Cardiac muscle cell (in vitro differentiated cells and primary cell): ENCODE measurements at places on chromosomes 16 and 17.
A peak's percentile ranks its signal among the peaks of the same experiment; 100 is the strongest.

- no peak for DNase-seq
Observed at GRCh38 chr17:20159406-20160069, 150.4 kb downstream of the SPECC1 start.

- no peak for DNase-seq
Observed at GRCh38 chr17:77141846-77142449, 1.2 kb downstream of the SEC14L1 start.

DNA sequence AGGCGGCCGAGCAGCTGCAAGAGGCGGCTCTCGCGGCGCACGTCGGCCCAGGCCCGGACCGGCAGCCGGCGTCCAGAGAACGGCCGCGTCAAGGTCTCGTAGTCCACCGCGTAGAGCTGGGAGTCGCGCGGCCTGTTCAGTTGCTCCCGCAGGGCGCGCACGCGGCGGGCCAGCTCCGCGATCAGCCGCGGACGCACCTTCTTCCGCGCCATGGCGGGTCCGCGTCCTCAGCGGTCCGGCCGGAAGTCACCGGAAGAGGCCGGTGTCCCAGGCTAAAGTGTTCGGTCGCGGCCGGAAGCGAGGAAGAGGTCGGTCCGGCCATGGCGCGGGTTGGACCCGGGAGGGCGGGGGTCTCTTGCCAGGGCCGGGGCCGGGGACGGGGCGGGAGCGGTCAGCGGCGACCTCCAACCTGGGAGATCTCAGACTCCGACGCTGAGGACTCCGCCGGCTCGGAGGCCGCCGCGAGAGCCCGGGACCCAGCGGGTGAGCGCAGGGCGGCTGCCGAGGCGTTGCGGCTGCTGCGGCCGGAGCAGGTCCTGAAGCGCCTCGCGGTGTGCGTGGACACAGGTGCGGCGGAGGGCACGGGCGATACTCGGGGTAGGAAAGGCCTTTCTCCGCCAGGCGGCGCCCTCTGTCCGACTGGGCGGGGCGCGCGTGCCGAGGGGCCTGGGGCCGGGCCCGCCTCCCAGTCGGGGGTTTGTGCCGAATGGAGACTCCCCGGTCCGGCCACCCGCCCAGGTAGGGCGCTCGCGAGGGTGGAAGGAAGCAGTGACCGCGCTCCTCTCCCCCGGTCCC lies at the start of gene MRPS34:
TSS of gene MRPS34 (minus strand) at position 227 of the 795 bp plus-strand sequence. CDS start at position 212, 15 bp downstream.
- peak; percentile 86 for DNase-seq

- peak; percentile 92 for DNase-seq
Observed at GRCh38 chr17:37489197-37490001, at the start of gene DUSP14. Gene DUSP14 (plus strand): TSS chr17:37489891. CDS start chr17:37512273, 22,382 bp downstream.

DNA sequence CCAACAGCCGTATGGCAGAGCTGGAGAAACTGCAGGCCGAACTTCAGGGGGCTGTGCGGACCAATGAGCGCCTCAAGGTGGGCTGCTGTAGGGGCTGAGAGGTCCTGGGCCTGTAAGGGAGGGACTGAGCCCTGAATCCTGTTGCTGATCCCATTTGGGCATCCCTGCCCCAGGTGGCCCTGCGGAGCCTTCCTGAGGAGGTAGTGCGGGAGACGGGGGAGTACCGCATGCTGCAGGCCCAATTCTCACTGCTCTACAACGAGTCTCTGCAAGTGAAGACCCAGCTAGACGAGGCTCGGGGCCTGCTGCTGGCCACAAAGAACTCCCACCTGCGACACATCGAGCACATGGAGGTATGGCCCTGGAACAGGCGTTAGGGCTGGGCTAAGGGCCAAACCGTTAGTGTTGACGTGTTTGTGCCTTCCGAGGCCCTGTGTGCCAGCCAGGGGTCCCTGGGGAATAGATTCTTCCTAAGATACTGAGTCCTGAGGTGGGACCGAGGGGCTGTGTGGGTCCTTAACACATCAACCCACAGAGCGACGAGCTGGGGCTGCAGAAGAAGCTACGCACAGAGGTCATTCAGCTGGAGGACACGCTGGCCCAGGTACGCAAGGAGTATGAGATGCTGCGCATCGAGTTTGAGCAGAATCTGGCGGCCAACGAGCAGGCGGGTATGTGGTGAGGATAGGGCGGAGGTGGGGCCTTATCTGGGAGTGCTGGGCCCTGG lies 4.2 kb downstream of the RNF40 start:
- no peak for DNase-seq

- no peak for DNase-seq
Observed at GRCh38 chr17:4557626-4558346, 2.6 kb downstream of the GGT6 start.

- DNase-seq, result no peak
Observed at GRCh38 chr17:596763-597644, 117.6 kb downstream of the VPS53 start.

GRCh38 chr16:55144651-55145050 lies 179.4 kb upstream of the IRX6 start:
- DNase-seq, result no peak

GRCh38 chr17:78748730-78749317 lies 33.2 kb downstream of the CYTH1 start:
- no peak for DNase-seq

DNA sequence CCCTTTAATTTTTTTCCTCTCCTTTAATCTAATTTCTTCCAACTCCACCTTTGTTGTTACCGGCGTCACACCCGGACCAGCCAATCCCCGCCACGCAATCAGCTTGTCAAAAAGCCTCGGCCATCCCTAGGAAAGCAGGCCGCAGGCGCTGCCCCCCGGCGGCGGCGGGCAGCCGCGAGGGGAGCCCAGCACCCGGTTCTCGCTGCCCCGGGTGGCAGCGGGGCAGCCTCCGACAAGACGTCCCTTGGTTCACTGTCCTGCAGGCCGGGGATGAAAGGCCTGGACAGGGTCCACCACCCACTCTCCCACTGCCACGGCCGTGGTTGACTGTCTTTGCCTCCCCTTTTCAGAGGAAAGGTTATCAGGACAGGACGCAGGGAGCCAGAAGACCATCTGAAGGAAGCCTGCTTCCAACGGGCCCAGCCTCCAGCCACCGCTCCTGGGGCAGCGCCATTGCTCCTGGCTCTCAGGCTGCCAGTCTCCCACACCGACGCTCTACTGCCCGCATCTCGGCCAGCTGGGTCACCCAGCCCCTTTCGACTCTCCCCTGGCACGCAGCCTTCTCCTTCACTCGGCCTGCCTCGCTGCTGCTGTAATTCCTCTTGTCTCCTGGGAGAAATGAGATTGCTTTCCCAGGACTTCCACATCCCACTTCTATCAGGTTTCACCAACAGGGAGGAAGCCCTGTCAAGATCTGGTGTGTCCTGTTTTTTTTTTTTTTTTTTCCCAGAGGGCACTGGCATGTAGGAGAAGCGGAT lies 2.8 kb upstream of the UBTF start:
- peak; percentile 84 for DNase-seq

DNA sequence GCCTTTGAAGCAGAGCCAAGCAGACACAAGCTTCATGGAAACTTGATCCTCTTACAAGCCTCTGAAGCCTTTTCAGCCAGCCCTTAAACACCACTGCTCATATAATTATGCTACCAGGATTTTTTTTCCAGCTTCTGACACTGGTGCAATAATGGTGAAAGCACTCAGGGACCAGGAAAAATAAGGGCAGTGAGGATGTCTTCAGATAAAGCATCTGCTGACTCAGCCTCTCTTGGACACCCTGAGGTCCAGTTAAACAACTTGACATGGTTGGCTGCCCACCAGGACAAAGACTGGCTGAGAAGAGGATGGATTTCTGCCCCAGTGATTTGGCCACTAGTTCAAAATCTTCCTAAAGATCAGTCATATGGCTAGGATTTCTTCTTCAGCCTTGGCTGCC lies 124.2 kb upstream of the N4BP1 start:
- DNase-seq, result no peak

DNA sequence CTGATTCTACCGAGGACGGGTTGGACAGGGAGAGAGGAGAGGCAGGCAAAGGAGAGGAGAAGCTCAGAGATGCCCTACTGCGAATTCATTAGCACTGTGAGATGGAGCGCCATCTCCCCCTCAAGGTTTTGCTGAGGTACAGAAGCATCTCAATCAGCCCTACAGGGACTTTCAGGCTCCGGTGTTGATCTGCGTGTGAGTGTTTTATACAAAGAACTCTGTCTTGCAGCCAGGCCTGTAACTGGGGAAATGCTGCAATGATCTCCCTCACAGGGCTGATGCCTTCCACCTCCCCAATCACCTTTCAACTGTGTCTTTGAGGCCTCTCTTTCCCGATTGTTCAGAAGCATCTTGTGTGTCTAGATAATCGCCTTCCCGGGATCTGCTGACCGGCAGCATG lies 74.8 kb downstream of the IRX6 start:
- no peak for DNase-seq

DNA sequence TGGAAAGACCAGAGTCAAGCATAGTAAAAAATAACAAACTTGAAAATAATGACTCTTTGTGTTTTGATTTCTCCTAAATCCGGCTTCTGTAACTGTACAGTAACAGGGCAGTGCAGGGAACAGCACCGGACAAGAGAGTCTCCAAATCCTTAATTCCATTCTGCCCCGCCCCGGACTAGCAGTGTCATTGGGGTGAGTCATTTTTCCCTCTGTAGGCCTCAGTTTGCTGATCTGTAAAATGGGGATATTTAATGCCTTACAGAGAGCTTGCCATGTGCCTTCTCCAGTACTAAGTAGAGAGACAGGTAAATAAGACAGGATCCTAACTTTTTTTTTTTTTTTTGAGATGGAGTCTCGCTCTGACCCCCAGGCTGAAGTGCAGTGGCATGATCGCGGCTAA lies 83.6 kb upstream of the TBC1D3K start:
- no peak for DNase-seq

DNA sequence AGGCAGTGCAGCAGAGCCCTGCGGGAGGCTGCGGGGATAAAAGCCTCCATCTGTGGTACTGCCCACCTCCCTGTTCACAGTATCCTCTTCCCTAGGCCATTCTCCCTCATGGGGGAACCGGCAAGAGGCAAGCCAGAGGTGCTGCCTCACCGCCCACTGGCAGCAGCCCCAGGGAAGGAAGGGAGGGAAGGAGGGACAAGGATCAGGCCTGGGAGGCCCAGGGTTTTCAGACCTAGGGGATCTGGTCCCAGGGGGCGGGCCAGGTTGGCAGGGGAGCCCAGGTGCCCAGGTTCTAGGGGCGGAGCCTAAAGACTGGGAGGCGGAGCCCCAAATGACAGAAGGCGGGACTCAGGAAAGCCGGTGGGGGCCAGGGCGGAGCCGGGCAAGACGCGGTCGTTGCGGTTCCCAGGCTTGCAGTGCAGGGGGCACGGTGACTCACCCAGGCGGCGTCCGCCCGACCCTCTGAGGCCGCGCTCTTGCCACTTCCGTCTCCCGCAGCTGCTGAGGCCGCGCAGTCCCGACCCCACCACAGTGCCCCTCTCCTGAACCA lies 3.0 kb upstream of the MTMR4 start:
- no peak for DNase-seq

- peak; percentile 12 for DNase-seq
Observed at GRCh38 chr16:4580250-4580649, 24.1 kb downstream of the C16orf96 start.

GRCh38 chr17:17613708-17614114 lies 22.2 kb upstream of the PEMT start:
- peak; percentile 80 for DNase-seq

DNA sequence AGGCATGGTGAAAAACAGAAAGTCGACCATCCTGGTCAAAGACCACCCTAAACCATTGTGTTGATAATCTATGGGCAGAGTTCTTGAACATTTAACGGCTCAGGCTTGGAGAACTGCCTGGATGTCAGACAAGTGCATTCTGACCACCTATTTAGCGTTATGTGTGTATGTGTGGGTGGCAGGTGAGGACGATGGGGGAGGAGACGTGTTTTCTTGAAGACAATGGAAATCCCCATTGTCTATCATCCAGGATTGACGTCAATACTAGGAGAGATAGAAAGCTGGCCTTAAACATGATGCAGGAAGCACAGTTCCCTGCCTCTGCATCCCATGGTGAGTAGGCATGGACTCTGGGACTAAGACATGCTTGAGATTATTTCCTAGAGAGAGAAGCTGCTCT lies 157.4 kb upstream of the MAF start:
- DNase-seq, result no peak

GRCh38 chr17:78995022-78995760 lies 14.4 kb downstream of the CANT1 start:
- no peak for DNase-seq

DNA sequence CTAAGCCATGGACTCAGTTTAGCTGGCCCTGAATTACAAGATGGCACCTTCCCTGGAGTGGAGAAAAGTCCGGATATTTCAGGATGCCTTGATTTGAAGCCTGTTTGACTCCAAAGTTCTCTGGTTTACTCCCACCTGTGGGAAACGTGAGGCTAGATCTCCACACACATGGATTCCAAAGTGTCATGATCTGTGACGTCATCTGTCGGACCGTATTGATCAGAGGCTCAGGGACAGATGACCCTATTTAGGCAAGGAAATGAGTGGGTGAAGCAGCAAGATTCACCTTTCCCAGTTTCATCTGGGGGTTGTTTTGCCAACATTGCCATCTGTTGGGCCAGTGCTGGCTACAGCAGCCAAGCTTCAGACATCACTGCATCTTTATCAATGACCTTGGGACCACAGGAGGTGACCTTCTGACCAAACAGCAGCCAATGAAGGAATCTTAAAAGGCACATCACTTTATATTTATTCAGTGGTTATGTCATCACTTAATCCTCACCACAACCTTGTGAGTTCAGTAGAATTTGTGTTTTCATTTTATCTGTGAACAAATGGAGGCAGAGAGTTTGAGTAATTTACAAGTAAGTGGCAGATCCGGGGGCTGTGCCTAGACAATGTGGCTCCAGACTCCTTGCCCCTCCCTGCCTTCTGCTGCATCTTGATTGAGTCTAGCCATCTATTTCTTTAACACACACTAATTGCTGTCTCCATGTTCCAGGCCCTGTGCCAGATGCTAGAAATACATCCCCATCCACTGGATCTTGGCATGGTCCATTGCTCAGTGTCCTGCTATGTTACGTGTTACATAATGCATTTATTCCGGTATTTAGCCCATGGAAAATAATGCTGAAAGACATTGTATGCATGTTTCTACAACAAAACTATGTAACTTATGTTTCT lies 1.5 kb upstream of the CDH13 start:
- DNase-seq, result no peak

DNA sequence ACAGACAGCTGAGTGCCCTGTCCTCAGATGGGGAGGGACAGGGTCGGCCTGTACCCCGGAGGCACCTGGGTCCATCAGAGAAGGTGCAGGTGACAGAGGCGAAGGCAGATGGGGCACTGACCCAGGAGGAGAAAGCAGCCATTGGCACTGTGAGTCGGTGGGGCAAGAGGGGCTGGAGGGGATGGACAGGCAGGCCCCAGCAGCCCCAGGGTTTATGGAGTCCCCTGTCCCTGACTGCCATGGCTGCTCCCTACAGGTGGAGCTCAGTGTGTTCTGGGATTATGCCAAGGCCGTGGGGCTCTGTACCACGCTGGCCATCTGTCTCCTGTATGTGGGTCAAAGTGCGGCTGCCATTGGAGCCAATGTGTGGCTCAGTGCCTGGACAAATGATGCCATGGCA lies 32.1 kb downstream of the ANKRD40 start:
- no peak for DNase-seq

DNA sequence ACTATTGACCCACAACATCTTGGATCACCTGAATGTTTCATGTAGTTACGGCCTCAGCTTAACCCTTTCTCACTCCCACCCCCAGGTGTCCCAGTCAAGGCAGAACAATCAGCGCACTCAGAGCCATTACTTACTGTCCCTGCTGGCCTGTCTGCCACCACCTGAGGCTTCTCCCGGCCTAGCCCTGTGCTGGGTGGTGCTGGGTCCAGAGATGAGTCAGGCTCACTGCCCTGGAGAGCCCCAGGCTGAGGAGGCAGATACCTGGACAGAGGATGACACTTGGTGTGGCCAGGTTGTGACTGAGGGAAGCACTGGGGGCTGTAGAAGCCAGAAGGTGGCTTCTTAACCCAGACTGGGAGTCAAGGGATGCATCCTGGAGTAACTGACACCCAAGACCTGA lies 4.0 kb upstream of the SLC5A2 start:
- no peak for DNase-seq

GRCh38 chr17:21355586-21355985 lies 20.6 kb upstream of the KCNJ12 start:
- DNase-seq, result no peak
